G401 (cell line): ENCODE measurements at places on chromosomes 3 and 15.

- DNase-seq = no peak
These were observed 153.0 kb upstream of the WNT5A start for GRCh38 chr3:55639896-55640765.

DNA sequence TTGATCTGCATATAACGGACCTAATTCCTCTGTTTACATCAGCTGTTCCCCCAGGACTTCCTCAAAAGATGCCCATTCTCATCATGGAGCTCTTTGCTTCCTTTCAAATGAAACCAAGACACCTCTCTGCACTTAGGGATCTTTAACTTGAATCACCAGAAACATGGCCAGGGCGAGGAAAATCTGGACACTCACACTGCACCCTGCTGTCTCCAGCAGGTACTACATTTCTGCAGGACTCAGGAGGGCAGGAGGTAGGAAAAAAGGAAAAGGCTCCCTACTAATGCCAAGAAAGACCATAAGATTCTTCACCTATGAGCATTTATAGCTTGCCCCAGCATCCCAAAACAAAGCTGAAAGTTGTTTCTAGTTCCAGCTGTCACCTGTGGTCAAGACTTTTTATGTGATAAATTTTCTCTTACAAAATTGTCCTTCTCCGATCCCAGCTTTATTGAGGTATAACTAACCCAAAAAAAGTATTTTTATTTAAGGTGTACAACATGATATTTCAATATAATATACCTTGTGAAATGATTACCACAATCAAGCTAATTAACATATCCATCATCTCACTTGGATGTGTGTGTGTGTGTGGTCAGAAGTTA, 87.3 kb upstream of the C15orf61 start:
- peak; percentile 35 for DNase-seq

GRCh38 chr3:77562089-77562488, 522.2 kb downstream of the ROBO2 start:
- no peak for DNase-seq

GRCh38 chr3:150299201-150299600, 108.9 kb upstream of the TSC22D2 start:
- DNase-seq = no peak

DNA sequence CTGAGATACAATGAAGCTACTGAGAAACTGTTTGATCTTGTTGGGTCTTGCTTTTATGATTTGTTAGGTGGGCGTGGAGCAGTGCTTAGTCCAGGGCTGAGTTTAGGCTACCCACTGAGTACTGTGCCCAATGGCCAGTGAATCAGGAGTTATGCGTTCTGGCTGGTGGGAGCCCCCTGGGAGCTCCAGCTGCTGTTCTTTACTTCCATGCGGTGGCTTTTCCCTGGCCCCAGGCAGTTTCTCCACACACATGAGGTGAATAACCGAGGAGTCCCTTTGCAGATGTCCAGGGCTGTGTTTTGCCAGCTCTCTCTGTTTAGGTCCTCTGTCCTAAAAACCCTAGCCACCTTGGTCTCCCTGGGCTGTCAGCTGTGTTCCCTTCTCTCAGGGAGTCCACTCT, 106.5 kb downstream of the KLF13 start:
- no peak for DNase-seq

DNA sequence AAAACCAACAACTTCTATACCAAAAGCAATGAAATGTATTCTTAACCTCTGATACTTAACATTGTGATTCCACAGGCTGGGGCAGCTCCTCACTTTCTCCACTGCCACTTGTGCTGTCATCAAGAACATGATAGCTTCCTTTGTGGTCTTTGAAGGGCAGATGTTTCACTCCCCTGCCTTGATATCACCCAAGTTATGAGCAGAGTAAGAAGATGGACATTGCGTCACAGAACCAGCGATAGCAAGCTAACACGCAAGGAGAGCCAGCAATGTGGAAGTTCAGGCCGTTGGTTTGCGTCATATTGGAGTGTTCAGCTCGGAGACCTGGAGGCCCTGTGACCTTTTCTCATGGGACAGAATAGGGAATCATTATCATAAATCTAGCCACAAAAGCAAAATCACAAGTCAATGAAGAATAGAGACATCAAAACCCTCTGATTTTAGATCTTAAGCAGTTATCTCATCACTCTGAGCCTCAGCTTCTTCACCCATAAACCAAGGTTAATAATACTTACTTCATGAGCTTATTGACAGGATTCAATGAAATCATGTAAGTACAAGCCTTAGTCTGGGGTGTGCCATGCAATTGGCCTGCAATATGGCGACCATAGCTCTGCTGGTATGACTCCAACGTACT, 183.8 kb upstream of the THBS1 start:
- no peak for DNase-seq

DNA sequence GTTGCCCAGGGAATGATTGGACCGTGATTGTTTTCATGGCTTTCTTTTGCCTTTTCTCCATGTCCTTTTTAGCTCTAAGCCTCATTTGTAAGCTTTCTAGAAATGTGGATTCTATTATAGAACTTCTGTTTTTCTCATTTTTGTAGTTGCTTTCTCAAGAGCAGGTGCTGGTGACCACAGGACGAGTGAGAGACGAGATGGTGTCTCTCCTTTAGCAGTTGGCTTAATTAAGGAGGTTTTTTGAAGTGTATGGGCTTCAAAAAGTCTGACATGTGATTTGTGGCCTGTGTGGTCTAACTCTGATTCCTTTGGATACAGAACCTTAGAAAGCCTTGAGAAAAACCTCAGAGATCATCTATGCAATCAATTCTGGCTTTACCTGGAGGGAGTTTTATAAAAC, 292.8 kb downstream of the LPP start:
- no peak for DNase-seq

DNA sequence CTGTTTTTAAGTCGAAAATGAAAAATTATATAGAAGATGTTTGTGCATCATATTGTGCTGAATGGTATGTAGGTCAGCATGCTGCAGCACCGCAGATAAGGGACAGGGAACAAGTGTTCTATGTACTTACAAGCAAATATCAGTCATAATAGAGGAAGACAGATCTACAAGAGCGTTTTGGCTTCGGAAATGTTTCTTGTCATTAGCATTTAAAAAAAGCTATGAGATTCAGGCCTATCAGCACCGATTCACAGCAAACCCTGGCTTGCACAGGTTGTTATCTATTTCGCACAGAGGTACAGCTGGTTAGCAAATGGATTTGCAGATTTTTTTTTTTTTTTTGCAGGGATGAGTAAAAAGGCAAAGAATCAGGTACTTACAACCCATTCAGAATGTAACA, 204.2 kb upstream of the TBC1D5 start:
- DNase-seq = no peak

GRCh38 chr3:53382106-53382505, 34.8 kb upstream of the DCP1A start:
- no peak for DNase-seq

DNA sequence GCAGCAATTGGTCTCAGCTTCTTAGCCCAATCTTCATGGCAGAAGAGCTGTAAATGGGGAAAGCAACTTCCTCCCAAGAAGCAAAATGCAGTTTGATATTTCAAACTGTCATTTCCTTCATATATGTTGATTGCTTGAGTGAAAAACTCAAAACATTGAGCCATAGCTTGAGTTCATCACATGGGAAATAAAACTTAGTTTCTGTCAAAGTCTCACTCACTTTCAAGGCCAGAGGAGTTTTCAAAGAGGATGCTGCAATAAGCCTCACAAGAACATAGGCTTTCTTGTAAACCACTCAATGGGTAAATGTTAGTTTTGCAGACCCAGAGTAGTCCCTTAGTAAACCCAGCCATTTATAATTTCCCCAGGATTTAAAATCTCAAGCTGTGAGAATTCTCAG, 29.1 kb upstream of the SUCLG2 start:
- DNase-seq = no peak

GRCh38 chr3:32089476-32089875, 16.9 kb upstream of the GPD1L start:
- no peak for DNase-seq

GRCh38 chr3:163838769-163839168, 1239.5 kb downstream of the SI start:
- DNase-seq = no peak

DNA sequence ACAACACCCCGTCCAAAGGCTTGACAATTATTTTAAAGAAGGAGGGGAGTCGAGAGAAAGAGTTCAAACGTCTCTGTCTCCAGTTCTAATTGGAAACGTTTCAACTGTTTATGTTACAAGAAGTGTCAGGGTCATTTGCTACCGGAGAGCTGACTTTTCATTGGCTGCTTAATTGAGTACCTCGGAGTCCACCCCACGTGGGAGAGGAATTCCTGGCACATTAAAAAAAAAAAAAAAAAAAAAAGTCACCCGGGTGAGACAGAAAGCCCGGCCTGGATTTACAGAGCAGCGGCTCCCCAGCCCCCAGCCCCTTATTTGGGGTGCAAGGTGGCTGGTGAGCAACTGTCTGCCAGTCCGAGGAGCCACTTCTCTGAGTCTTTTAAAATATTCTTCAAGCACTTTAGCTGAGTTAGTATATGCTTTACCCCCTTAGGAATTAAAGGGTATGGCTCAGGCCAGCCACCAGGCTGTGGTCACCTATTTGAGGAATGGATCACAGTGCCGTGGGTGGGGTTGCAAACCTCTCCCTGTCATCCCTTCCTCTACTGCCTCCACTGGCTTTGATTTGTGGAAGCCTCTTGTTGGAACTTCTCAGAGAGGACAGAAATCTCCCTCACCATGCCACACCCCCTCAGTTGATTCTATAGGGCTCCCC, 3.9 kb upstream of the TLE3 start:
- DNase-seq = peak; percentile 69

- no peak for DNase-seq
These were observed 292.3 kb downstream of the TIGIT start for GRCh38 chr3:114586119-114586518.

DNA sequence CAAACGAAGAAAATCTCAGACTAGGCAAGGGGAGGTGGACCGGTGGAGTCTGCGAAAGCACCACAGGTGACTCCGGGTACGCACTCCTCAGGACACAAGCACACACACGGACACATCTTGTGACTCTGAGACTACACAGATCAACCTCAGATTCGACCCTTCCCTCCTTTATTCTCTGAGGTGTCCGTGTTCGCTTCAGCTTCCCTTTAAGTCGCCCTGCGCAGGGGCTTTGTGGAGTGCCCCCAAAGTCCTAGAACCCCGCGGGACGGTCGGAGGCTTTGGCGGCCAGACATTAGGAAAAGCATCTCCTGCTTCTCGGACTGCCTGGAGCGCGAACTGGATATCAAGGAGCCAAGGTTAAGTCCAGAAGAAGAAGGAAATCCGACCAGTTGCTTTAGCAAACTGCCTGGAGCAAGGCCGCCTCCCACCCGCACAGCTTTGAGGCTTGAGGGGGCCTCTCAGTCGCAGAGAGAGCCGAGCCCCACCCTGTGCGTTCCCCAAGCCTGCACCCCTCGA, 730 bp downstream of the DGKG start:
- peak; percentile 44 for DNase-seq

DNA sequence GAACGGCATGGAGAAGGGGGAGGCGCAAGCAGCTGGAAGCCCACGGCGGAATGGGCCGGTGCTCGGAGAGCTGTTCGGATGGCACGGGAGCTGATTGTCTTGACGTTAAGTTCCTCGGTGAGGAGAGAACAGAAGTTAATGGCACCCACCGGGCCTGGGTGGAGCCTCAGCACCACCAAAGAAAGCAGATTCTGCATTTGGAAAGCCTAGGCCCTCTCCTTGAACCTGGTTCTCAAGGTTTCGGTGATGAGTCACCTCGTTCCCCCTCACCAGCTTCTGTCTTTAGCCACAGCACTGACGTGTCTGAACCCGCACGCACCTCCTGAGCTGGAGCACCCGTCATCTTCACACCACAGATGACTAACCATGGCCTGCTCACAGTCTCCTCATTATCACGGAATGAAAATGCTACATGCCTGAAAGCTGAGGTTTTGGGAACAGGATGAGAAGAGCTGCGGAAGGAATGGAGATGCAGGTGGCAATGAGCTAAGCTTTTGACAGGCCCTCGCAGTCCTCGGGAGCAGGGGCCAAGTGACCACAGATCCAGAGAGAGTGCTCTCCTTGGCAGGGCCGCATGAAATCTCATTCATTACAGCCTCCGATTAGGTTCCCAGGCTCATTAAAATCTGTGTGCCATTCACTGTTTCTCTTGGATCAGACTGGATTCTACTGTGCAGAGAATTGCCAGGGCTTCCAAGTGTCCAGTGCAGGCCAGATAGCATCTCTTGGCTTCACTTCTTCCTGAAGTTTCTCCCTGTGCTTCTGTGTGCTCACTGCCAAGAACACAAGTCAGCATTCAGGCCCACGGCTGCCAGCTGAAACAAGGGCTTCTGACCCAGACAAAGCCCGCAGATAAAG, 96.3 kb upstream of the DLG1 start:
- peak; percentile 72 for DNase-seq

DNA sequence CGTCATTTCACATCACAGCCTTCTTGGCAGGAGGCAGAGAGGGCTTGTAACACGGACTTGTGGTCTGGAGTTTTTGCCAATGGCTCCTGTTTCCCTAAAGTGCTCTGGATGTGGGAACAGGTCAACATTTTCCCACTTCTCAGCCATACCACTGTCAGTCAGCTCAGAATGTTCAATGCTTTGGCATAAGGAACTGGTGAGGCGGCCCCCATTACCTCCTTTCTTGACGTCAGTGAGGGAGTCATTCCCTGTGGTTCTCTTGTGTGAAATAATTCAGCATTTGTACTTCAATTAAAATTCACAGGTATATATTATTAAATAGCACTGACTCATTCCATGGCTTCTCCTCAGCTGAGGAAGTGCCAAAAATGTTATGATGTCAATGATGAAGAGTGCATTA, 167.1 kb downstream of the P3H2 start:
- no peak for DNase-seq

GRCh38 chr3:176839901-176840300, 357.4 kb downstream of the TBL1XR1 start:
- DNase-seq = no peak

- peak; percentile 29 for DNase-seq
These were observed 90.6 kb downstream of the MYO5A start for GRCh38 chr15:52438047-52438446.

DNA sequence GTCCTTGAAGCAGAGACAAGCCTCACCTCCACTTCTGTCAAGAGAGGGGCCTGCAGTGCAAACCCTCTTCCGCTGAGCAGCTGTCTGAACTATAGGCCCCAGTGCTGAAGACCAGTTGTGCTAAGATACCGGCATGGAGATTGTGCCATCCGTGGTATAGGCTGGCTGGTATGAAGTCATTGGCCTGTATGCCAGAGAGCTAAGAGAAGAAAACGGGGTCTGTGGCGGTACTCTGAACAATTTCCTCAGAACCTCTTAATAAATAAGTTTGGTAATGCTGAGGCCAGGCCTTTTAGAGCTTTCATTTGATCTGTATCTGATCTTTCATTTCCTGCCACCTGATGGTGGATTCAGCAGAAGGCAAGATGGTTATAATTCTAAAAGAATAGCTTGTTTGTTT, 123.0 kb downstream of the LRIG1 start:
- no peak for DNase-seq
